ENCODE measurements at places on chromosomes 5 and 9.

DNA sequence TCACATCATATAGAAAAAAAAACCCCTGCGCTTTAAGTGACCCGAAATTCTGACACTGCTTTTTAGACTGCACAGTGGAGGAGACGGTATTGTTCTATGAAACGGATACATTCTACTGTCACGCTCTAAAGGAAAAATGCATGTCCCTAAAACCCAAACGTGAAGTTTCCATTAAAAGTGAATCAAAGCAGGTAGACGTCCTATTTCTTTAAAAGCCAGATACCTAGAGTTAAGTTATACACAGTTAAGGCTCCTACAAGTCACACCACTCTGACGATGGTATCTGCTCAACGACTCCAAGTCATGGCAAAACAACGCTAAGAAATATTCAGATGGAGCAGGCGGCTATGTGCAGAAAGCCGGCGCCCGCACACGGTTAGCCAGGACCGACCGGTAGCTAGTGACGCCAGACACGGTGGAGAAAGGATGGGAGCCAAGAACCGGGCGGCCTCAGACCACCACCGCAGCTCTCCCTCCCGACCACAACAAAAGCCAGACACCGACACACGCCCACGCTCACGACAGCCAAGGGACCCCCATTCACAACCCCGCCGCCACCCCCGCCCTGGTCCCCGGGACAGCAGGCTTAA is 734 bp downstream of the SKP1 start:
- DNase-seq, result peak; percentile 61

GRCh38 chr5:26181582-26181981 is 856.8 kb downstream of the CDH9 start:
- no peak for DNase-seq

DNA sequence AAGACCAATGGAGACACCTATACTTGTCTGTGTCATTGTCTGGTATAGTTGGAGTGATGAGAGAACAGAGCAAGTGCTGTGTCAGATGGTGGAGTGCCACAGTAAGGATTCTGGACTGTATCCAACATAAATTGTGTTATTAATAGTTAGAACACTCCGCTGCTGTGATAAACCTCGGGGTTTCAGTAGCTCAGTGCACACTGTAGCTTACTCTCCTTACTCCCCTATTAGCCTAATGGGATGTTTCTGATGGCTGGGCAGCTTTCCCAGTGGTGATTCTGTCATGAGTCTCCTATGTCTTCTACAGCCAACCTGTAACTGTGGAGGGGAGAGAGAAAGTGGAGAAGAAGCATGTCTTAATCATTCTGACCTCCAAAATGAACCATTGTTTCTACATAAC is 127.6 kb upstream of the PTCH1 start:
- no peak for DNase-seq

GRCh38 chr5:171355302-171355724 is 32.3 kb upstream of the NPM1 start:
- no peak for DNase-seq

GRCh38 chr9:135095470-135096407 is 8.3 kb downstream of the OLFM1 start:
- DNase-seq, result no peak
